ENCODE measurements at places on chromosomes 7 and 10.

DNA sequence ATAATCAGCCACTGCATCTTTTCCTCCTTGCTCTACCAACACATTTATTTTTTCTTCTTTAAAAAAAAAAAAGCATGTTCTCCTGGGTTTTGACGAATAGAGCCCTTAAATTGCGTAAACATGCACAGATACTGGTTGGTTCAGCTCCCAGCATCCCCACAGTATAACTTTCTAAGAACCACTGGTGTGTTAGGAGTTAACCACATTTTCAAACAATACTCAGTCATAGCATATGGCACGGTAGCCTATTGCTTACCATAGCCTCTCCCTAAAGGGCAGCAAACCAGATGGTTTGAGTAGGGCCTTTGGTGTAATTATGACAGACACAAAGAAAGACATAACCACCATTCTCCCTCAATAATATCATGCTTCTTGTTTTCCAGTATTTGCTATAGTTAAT, 145.0 kb downstream of the LRRC4 start:
- DNase-seq: no peak

DNA sequence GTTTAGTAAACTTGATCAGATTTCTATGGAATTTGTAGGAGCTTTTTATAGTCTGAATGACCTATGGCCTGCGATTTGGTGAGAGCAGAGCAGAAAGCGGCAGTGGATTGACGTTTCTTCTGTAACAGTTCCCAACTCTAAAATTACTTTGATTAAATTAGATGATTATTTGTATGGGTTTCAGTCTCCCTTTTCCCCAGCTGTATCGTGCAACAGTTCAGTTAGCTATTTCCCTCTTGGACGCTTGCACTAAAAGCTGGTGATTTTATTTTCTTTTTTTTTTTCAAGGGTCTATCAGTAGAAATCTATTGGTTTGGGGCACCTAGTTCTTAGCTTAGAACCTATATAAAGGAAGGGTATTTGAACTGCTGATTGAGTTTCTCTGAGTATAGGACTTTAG, 6.8 kb downstream of the AHCYL2 start:
- no peak for DNase-seq

- DNase-seq: no peak
Measured at GRCh38 chr7:100584054-100584682, 1.8 kb downstream of the LRCH4 start.

DNA sequence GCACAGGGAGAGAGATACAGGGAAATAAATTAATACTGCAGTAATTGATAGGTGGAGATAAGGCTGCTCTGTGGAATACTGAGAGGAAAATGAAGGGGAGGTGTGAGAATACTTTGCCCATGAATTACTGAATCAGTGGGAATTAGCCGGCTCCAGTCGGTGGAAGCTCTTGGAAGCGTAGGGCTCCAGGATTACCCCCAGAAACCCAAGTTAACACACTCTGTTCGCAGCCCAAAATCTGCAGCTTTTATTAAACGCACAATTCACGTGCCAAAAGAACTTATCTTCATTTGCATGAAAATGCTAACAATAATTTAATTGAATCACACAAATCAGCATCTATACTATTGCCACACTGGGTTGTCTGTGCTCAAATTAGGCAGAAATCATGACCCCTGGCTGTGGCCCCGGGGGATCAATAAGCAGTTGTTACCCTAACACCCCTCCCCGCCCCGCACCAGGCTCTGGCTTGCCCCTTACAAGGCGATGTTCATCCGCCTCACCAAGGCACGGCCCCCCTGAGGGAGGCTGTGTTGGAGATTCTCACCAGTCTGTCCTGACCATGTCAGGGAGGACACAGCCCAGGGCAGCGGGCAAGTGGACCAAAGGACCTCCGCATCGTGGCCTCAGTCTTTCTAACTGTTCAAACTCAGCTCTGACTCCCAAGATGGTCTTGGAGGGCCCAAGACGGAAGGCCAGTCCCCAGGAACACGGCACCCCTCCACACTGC, 48.4 kb upstream of the MGMT start:
- no peak for DNase-seq

- DNase-seq: peak; percentile 57
Measured at GRCh38 chr7:27890205-27890849, 150.4 kb downstream of the TAX1BP1 start.

GRCh38 chr10:4688601-4689000, 137.4 kb upstream of the AKR1E2 start:
- DNase-seq: no peak

GRCh38 chr10:48708144-48708543, 23.5 kb downstream of the WDFY4 start:
- no peak for DNase-seq

GRCh38 chr7:22052674-22053365, 107.1 kb upstream of the CDCA7L start:
- no peak for DNase-seq

DNA sequence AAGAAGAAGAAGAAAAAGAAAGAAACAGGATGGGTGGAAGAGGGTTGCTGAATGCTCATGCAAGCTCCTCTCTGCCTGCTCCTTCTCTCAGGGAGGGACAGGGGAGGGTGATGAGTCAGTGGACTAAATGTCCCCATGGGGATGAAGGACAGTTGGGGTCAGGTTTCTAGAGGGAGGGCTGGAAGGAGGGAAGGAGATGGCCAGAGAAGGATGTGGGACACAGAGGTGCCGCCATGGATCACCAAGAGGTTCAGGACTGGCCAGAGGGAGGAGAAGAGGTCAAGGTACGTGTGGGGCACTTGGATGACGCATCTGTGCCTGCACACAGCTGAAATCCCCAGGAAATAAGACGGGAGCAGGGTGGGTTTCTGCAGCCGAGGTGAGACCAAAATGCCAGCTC, 88.9 kb upstream of the GTF2I start:
- no peak for DNase-seq

DNA sequence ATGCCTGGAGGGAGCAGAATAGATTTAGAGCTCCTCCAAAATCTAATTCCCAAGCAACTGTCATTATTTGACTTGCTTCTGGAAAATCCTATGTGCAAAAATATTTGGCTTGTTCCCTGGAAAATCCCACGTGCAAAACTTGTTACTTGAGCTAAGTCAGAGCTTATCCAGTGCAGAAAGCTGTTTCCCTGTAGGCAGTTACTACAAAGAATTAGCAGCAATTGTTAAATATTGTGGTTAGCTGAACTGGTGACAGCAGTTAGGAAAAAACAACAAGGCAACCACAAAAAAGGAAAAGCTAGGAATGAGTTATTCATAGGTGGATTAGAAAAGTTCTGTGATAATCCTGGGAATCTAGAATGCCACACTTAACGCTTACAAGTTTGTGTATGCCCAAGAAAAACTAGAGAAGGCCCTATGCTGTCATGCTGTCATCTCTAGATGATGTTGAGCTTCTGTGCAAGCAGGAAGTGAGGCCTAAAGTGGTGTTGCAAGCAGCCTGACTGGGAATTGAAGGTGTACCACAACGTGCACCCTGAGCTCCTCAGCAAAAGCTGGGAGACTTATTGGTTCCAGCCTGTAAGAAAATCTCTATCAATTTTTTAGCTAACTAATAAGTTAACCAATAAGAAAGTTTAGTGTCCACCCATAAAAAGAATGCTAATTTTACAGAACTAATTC, 738.6 kb upstream of the LRRTM3 start:
- DNase-seq: no peak

DNA sequence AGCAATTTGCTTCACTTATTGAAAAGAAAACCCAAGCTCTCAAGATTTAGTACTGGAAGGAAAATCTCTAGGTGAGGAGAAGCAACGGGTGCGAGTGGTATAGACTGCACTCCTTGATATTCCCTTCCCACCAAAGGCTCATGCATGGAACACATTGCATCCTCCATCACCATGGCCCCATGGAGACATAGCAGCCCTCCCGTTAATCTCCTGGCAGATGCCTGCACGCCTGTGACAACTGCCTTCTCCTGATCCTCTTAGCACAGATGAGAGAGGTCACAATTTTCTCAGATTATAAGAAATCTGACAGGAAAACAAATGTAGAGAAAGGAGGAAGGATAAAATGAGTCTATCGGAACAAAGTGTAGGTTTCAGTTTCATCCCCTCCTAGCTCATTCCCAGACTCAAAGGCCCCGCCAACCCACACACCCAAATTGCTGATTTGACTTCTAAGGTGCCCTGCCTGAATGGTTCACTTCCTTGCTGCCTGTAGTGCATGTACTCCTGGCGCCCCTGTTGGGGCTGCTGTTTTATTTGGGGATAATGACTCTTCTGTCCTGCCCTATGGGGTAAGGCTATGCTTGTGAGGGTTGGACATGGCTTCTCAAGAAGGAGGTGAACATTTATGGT, 50.0 kb downstream of the PLXNA4 start:
- DNase-seq: peak; percentile 22

Measured in activated CD4-positive, alpha-beta T cell treated with anti-CD3 and anti-CD28 coated beads, Interleukin-2, Interleukin-4, amounts not matched to agents 100 ng/mL and 50 ng/mL, durations not matched to agents 16 hours and 8 hours (primary cell).